Stimulated activated CD8-positive, alpha-beta memory T cell treated with anti-CD3 and anti-CD28 coated beads, Interleukin-4, amount 100 ng/mL, for 1 hour (primary cell): ENCODE measurements at places on chromosomes 16 and 17.
A peak's percentile ranks its signal among the peaks of the same experiment; 100 is the strongest.

GRCh38 chr17:82029990-82030469, 1.4 kb upstream of the RAC3 start:
- no peak for DNase-seq

GRCh38 chr17:4187076-4187475, 44.1 kb downstream of the CYB5D2 start:
- no peak for DNase-seq

- DNase-seq = no peak
These were observed 103.0 kb upstream of the ELAC2 start for GRCh38 chr17:13120864-13121263.

DNA sequence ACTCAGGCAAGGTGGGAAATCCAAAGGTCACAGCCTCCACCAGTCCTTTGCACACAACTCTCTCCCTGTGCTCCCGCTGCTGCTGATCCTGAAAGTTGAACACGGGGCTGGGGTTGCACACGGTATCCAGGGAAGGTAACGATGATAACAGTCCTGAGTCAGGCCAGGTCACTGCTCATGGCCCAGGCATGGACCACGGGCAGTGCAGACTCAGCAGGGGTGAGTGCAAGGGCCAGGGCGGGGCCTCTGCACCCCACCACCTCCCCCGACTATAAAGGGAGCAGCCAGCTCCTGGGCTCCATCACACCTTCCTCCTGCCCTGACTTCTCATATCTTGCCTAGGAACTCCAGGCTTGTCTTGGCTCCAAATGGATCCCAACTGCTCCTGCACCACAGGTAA, at the start of gene MT1B:
Gene MT1B, plus strand, starts transcription at position 301 of the 400 bp plus-strand sequence. Its CDS starts 68 bp downstream, at position 369.
- no peak for DNase-seq

DNA sequence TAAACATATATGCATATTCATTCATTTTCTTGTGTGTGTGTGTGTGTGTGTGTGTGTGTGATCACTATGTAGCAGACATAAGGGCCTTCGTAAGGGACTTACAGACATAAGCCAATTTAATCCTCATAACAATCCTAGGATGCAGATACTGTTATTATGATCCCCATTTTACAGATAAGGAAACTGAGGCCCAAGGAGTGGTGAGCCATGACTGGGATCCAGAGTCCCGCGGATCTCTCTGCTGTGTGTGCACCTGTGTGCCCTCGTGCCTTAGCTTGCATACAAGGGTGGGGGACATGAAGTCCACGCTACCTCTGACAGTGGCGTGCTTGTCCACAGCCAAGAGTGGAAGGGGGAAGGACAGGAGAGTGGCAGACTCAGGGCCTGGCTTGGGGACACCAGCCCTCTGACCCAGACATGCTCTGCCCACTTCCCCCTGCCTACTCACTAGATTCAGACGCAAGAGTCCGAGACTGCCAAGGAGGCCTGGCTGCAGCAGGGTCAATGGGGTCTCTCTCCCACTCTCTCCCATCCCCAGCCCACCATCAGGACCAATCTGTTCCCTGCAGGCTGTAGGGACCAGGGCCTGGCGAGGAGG, 9.8 kb upstream of the SMTNL2 start:
- DNase-seq = no peak

DNA sequence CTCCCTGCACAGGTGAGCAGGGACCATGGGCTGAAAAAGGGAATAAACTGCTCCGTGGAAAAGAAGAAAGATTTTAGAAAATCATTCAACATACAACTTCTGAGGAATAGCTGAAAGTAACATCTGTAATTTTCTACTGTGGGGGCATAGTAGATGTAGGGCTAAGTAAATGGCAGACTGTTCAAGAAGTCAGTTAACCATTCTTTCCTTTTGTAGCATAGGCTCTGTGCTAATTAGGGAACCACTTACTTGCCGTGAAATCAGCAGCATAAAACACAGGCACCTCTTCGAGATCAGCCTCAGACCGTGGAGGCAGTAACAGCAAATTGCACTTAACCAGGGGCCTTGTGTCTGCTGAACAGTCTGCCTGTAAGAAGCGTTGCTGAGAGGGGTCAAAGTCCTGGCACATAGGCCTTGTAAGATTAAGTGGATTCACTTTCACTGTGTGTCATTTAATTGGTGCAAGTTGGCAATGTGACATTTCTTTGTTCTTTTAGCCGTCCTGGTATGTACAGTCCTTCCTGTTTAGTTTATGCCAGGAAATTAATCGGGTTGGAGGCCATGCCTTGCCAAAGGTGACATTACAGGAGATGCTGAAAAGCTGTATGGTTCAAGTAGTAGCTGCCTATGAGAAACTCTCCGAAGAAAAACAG, 10.4 kb downstream of the COG1 start:
- DNase-seq = no peak

DNA sequence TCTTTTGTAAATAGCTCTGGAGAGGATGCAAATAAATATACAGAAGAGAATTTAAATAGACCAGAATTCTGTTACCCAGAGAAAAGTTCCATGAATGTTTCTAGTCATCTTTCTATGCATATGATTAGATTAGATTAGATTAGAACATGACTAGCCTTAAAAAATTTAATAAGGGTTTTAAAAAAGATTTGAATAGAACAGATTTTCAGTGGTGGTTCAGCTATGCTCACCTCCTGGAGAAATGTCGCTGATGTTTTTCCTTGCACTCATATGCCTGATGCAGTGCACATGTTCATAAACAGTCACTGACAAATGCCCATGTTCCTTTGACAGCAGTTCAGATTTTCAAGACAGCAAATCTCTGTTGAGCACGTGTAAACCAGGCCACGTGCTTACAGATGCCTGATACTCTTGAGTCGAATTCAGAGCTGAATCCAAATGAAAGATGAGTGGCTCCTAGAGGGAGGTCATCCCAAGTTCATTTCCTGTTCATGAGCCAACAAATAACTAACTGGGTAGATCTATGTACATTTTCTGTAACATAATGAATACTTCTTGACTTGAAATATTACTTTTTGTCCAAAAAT, 19.9 kb upstream of the RAB11FIP4 start:
- DNase-seq = no peak

DNA sequence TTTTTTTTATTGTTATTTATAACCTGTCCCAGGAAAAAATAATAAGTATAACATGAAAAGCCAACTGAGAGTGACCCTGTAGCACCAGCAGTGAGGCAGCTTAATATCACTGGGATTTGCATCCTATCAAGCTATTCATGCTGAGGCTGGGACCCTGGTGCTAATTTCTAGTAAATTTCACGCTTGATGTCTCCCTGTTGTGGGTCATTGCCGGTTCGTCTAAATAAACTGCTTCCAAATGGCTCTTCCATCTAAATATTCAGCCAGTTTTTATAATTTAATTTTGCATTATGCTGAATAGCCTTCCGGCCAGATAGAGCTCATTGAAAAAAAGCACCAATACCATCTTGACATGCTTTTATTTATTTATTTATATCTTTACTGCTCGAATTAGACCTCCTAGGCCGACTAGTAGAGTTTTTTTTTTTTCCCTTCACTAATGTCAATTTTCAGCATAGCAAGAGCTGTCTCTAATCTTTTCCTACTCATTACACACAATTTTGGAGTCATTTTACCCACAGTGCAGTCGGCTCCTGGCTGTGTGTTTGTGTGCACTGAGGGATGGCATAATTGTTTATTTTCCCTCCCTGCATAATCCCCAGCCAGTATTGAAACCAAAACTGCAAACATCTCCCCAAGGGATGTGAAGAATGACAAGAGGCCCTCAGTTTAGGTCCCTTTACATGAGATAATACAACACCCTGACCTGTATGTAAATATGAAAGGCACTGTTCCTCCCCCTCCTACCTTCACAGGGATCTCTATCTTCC, 168.8 kb downstream of the AATF start:
- DNase-seq = no peak

- peak; percentile 67 for DNase-seq
These were observed at the start of gene VAMP2 for GRCh38 chr17:8162233-8162996. TSS of gene VAMP2 (minus strand) at chr17:8162948. CDS start at chr17:8162879, 69 bp downstream.

DNA sequence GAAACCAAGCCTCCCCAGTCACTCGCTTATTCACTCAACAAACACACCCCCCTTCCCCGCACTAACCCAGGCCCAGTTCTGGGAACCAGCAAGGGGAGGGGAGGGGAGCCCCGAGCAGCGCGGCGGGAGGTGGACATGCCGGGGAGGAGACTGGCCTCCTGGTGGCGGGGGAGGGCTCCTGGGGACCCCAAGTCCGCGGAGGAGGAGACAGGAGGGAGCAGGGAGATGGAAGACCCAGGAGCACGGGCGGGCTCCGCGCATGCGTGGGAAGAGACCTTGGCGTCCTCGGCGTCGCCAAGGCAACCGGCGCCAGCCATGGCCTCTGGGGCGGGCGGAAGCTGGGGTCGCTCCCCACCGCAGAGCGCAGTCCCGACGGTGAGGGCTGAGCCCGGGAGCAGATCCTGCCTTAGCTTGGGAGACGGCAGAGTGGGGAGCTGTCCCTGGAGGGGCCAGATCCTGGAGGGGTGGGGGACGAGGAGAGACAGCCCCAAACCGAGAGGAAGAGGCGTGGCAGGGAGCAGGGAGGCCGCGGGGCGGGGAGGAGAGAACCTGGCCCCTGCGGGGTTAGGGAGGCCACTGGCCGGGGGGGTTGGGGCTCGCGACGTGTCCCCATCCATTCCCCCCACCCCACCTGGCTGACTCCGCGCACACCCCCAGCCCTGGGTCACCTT, at the start of gene PRR29:
Gene PRR29, plus strand, starts transcription at position 302 of the 671 bp plus-strand sequence. Its CDS starts 14 bp downstream, at position 316.
- no peak for DNase-seq

GRCh38 chr17:71438631-71439146, 682.1 kb upstream of the SOX9 start:
- no peak for DNase-seq

- no peak for DNase-seq
These were observed 517.6 kb downstream of the MAF start for GRCh38 chr16:79082970-79083369.

DNA sequence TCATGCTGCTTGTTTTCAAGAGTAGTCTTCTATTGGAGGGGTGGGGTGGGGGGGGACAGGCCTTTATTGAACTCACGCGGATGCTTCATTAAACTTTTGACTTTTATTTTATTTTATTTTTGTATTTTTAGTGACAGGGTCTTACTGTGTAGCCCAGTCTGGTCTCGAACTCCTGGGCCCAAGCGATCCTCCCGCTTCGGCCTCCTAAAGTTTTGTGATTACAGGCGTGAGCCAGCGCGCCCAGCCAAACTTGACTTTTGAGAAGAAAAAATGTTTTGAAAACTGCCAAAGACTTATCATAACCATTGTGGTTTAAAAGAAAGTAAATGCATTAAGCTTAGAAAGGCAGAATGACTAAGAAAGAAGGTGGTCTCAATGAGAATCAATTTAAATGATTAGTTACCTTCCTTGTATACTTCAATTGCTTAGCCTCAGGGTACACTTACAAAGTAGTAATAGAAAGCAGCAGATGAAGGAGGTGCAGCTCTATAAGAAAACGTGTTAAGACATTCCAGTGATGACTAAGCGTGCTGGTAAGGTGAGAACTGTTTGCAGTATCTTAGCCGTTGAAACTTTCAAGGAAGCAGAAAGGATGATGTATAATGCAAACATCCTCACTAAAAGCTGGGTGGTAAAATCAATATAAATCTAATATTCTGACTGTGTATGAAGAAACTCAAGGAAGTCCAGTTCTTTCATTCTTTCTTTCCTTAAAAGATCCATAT, 1.2 kb downstream of the AP2B1 start:
- DNase-seq = no peak

DNA sequence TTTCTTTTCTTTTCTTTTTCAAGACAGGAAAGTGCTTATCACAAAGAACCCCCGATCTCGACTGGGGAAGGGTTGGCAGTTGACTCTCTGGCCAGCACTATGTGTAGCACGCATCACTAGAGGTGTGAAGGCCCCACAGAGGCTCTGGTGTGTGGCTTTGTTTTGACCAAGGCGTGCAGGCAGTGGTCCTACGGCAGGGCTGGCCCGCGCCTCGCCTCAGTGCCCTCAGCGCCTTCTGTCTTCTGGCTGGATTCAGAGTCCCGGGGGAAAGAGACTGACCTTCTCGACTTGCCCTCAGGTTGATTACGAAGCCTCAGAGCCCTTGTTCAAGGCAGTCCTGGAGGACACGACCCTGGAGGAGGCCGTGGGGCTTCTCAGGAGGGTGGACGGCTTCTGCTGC, 18.7 kb downstream of the SGSH start:
- DNase-seq = no peak

DNA sequence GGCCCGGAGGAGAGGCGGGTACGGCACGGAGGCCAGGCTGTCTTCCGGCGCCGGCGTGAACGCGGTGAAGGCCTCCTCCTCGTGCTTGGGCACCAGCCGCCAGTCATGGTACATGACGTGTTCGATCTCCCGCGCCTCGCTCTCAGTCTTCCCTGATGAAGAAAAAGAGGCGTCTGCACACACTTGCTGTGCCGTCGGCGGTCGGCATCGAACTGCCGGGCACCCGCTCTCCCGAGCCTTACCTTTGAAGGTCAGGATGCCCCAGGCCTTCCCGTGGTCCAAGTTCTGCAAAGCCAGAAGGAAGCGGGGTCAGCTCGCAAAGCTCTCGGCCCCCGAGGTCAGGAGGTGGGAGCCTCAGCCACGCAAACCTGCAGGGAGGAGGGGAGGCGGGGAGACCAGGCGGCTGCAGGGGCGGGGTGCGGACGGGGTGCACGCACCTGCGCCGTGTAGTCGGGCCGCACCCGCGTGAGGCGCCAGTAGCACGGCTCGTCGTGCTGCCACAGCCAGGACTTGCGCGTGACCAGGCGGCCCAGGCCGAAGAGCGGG, at the start of gene EME2:
Gene EME2, plus strand, starts transcription at position 449 of the 546 bp plus-strand sequence. CDS start 418 bp downstream, outside the sequence.
- DNase-seq = no peak

DNA sequence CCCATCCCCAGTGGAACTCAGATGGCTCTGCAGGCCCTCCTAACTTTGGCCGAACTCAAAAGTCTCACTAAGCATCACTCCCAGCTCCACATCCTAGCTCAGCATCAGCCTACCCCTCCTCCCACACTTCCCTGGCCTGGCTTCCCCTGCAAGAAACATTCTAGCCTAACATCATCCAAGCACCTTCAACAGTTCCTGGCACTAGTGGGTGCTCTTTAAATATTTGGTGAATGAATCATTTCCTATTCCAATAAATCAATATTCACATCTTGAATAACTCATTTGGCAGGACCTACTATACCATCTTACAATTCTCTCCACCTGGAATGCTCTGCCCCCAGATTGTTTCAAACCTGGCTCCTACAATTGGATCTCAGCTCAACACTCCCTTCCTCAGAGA, 11.0 kb upstream of the BBS2 start:
- DNase-seq = no peak

GRCh38 chr17:39753514-39754160, 15.9 kb downstream of the GRB7 start:
- DNase-seq = peak; percentile 50

DNA sequence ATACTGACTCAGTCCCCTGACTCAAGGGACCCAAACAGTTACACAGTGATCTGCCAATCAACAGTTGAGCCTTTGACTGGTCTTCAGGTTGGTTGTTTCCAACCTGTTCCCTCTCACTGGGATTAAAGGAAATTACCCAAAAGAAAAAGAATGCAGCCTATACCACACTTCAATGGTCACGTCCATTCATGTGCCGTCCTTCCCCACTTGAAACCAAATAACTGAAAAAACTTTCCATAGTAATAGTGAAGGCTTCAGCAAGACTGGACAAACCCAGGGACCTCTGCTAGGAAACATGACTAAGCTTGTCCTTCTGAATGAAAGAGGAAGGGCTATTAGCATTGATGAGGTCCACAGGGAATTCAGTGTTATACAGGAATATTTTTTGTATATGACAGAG, 30.6 kb downstream of the MRPS23 start:
- no peak for DNase-seq

GRCh38 chr17:7673239-7673638, 14.1 kb downstream of the TP53 start:
- no peak for DNase-seq
